ENCODE measurements at places on chromosomes 7 and 10.

GRCh38 chr7:47576031-47576865 is 5.7 kb downstream of the TNS3 start:
- DNase-seq: no peak

- no peak for DNase-seq
These were observed 62.9 kb upstream of the FAM133B start for GRCh38 chr7:92653136-92653535.

GRCh38 chr10:104928734-104929133 is 287.6 kb downstream of the SORCS3 start:
- no peak for DNase-seq

- DNase-seq: no peak
These were observed 162.3 kb downstream of the SEM1 start for GRCh38 chr7:96547371-96547811.

DNA sequence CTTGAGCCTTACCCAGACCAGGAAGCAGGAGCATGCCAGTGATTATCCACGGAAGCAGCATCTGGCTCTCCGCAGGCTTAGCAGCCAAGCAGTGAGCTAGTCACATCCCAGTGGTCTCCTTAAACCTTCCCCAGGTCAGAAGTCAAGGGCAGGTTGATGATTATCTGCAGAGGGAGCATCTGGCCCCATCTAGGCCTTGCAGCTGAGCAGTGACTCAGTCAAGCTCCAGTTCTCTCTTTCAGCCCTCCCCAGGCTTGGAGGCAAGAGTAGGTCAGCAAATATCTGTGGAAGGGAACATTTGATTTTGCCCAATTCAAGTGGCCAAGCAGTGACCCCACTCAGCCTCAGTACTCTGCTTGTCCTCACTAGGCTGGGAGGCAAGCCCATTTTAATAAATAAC is 61.6 kb downstream of the ANKRD7 start:
- DNase-seq: no peak

DNA sequence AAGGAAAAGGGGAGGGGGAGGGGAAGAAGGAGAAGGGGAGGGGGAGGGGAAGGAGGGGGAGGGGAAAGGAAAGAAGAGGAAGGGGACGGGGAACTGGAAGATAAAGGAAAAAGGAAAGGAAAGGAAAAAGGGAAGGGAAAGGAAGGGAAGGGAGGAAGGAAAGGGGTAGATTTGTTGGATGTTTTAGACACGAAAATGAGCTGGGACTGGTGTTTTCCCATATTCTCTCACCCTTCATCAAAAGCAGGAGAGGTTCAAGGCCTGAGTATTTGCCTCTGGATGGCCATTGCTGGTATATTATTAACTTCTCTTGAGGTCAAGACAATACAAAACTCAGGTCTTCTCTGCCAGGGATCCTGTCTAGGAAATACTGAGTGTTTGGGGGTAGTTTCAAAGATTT is 652.7 kb downstream of the ANKRD7 start:
- no peak for DNase-seq

GRCh38 chr7:155483245-155483644 is 25.3 kb downstream of the EN2 start:
- DNase-seq: no peak

GRCh38 chr7:39623732-39624441 is 515 bp downstream of the RALA start:
- no peak for DNase-seq

DNA sequence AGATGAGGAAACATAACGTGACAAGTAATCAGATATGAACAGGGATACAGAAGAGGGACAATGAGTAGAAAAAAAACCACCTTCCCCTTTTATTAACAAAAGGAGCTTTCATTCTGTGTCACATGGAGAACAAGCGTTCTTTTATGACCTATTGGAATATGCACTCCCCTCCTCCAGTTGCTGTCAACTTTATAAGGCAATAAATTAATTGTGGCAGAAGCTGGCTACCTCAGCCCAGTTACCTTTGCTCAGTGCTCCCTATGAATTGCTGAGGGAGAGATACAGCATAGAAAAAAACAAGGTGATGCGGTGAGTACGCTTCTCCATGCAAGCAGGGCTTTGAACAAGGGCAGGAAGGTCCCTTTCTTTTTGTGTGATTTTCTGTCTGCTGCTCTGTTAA is at the start of gene MGAM2:
Gene MGAM2, plus strand, starts transcription at position 220 of the 400 bp plus-strand sequence. CDS start 5,156 bp downstream, outside the sequence.
- no peak for DNase-seq

- no peak for DNase-seq
These were observed 45.0 kb downstream of the AFAP1L2 start for GRCh38 chr10:114359041-114359952.

GRCh38 chr7:92631850-92632487 is 41.8 kb upstream of the FAM133B start:
- no peak for DNase-seq

GRCh38 chr7:123355576-123356190 is 155.9 kb upstream of the SLC13A1 start:
- no peak for DNase-seq

DNA sequence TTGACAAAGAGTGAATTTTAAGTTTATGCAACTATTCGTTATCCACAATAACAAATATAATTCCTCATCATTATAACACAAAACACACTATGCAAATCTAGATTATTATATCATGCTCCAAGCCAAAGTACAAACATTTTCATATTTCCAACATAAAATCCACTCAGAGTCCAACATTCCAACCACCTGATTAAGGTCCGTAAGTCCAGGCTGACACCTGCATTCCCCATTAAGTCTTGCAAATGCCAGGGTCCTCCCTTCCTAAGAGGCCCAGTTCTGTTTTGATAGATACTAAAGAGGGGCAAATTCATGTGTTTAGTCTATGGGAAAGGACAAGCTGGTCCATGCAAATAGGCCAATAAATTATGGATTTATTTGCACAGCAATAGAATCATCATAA is 206.1 kb downstream of the POU6F2 start:
- DNase-seq: no peak

DNA sequence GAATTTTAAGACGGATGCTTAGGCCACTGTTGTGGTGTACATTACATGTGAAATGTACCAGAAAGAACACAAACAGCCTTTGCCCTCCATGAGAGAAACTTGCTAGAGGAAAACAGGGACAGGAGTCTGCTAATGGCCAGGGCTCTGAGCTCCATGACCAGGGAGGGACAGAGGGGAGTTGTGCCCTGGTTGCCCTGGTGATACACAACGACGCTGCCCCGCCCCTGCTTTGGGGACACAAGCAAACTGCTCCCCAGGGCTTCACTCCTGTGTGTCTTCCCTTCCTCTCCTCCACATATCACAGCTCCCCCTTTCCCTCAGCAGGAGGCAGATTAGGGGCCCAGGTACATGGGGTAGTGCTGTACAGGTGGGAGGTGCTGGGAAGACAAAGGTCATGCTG is 36.2 kb downstream of the AMPH start:
- no peak for DNase-seq

DNA sequence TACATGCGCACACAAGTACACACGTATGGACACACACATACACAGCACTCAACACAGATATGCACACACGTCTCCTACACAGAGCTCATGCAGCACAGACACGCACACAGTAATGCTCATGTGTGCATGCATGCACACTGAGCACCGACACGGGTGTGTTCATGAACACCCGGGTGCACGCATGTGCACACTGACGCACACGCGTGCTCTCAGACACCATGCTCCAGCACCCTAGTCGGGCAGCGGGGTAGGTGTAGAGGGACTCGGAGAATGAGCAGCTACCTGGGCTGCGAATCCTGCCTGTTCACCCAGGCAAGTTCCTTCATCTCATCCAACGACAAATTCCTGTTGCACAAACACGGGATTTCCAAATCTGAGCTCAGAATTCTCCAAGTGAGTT is 184.7 kb downstream of the MAD1L1 start:
- no peak for DNase-seq

DNA sequence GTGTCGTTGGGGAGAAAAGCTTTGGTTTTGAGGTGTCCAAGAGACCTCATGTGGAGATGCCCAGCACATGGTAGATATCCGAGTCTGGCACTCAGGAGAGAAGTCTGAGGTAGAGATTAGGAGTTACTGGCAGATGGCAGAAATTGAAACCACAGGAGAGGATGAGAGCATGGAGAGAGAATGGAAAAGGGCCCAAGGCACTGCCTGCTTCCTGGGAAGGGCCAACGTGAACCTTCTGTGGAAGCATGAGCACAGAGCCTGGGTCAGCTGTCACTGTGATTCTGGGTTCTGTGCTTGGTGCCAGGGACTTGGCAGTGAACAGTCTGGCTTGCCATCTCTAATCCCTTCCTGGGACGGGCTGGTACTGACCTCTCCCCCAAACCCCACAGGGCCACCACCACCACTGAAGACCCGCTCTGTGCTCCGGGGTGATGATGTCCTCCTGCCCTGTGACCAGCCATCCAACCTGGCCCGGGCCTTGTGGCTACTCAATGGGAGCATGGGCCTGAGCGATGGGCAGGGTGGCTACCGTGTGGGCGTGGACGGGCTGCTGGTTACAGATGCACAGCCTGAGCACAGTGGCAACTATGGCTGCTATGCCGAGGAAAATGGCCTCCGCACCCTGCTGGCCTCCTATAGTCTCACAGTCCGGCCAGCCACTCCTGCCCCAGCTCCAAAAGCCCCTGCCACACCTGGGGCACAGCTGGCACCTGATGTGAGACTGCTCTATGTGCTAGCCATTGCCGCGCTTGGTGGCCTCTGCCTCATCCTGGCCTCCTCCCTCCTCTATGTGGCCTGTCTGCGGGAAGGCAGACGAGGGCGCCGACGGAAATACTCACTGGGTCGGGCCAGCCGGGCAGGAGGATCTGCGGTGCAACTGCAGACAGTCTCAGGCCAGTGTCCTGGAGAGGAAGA is 4.1 kb downstream of the MRPL43 start:
- no peak for DNase-seq

GRCh38 chr7:923108-924041 is 31.1 kb downstream of the ADAP1 start:
- DNase-seq: peak; percentile 89

- DNase-seq: no peak
These were observed 363.3 kb downstream of the ARL4A start for GRCh38 chr7:13050703-13051102.

- DNase-seq: no peak
These were observed 6.7 kb upstream of the CREB5 start for GRCh38 chr7:28405662-28406061.

- no peak for DNase-seq
These were observed 665 bp downstream of the BHLHA15 start for GRCh38 chr7:98211676-98212531.

- no peak for DNase-seq
These were observed 2.4 kb upstream of the UNC5B start for GRCh38 chr10:71209731-71210541.

DNA sequence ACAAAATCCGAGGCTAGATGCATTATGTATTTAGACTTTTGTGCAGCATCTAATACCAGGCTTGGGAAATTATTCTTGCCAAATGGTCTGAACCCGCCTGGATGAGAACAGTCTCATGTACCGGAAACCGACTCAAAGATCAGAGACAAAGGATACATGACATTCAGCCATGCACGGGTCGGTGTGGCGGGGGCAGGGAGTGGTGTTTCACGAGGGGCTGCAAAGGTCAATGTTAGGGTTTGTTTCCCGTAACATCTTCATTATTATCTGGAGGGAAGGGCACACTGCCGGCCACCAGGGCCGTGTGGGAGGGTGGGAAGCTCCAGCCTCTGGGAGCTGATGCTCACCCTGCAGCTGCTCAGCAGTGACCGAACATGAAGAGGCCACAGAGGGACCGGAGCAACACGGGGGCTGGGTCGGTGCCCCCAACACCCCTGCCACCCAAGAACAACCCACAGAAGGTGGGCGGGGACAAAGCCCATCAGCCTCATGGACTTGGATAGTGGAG is 23.1 kb downstream of the CNPY1 start:
- no peak for DNase-seq

GRCh38 chr7:112204499-112205342 is 1.5 kb downstream of the DOCK4 start:
- no peak for DNase-seq

- DNase-seq: no peak
These were observed 69.9 kb downstream of the OAT start for GRCh38 chr10:124348801-124349200.

DNA sequence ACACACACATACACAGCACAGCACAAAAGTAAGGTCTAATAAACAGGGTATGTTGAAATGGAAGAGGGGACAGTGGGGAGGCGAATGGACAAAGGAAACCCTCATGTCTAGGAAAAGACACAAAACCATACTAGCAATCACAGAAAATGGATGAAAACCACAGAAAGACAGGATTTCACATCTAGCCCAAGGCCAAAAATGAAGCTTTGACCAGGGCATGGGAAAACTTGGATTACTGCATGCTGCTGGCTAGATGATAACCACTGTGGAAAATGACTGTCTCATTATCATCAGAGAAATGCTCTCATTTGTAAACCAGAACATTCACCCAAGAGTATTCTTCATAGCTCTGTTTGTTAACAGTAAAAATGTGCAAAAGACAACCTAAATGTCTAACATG is 88.2 kb downstream of the SFMBT2 start:
- DNase-seq: no peak

GRCh38 chr7:91892821-91893340 is 12.4 kb upstream of the MTERF1 start:
- DNase-seq: no peak

DNA sequence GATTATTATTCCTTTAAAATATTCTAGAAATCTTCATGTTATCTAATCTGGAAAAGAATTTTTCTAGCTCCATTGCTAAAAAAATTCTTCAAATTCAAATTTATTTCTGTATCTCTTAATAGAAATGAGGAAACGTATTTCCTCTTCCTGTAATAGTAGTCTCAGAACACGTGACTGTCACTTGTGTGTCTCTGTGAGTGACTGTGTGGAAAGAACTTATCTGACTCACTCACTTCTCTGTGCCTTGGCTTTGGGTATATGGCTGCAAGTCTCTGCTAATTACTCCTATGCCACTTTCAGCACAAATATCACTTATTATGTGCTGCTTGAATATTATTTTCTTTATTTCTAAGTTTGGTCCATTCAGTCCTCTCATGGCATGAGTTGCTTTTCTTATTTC is 132.7 kb downstream of the CNTNAP2 start:
- no peak for DNase-seq

- DNase-seq: no peak
These were observed 87.3 kb downstream of the RUNDC3B start for GRCh38 chr7:87715545-87715944.

DNA sequence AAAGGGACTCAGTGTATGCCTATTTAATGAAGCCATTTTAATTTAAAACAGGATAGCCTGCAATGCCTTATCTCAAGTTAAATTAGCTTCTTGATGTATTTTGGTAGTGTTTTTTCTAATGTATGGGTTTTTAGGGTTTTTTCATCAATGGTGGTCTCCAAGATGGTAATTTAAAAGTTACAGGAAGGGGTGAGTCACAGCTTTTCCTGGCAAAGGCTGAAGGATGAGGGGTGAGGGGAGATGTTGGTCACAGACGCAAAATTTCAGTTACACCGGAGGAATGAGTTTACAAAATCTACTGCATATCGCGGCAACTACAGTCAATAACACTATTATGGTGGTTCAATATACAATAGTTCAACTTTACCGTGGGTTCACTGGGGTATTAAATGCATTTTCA is 31.6 kb downstream of the CCDC3 start:
- no peak for DNase-seq
